Daoy (cell line): ENCODE measurements at places on chromosomes 2 and 18. TPM values are rescaled to one million over a fixed set of nuclear protein-coding genes. Genes with fewer than 3 reads are reported as not detected.

DNA sequence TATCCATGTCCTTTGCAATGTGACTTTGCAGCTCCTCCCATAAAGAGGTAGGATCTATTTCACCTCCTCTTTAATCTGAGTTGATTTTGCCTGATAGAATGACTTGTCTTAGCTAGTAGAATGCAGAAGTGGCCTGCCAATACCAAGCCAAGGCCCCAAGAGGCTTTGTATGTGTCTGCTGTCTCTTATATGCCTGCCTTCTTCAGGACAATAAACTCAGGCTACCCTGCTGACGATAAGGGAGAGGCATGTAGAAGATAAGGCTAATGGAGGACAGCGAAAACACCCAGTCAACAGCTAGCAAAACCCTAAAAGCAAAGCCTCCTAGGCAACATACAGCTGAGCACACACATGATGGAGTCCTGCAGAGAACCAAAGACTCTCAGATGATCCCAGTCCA lies 1.8 kb upstream of the ZC3H8 start:
- no peak for DNase-seq

- DNase-seq, result peak; percentile 94
Observed at GRCh38 chr2:190718652-190719526, 70.0 kb downstream of the NAB1 start.

DNA sequence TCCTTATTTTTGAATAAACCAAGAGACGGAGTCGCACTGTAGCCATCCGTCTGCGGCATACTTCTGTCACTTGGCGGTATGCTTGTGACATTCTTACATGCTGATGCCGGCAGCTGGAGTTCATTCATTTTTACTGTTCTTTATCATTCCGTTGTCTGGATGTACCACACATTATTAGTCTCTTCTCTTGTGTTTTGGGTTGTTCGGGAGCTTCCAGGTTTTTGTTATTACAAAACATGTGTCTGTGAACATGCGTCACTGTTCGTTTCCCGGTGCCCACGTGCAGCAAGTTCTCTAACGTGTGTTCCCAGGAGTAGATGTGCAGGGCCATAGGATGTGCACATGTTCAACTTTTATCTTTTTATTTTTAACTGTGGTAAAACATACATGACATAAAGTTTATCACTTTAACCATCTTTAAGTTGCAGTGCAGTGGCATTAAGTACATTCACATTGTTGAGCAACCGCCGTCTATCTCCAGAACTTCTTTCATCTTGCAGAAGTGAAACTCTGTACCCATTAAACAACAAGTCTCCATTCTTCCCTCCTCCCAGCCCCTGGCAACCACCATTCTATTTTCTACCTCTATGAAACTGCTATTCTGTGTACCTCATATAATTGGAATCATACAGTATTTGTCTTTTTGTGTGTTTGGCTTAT lies 40.1 kb downstream of the MTCL1 start:
- DNase-seq, result no peak

DNA sequence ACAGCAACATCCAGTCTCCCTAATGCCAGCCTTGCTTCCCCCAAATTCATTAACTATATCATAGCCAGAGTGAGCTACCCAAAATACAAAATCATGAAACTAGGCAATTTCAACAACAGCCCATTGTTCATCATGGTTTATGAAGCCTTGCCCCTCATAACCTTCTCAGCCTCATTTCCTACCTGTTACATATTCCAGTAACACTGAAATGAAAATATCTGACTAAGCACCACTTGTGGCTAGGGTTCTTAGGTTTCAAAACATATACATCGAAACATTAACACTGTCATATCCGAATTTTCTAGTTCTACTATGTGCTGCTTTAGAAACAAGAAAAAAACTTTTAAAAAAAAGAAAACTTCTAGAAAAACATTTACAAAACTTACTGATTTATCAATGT lies 59.5 kb downstream of the ATAD2B start:
- no peak for DNase-seq

- peak; percentile 25 for DNase-seq
Observed at GRCh38 chr2:11775384-11775783, 29.0 kb downstream of the LPIN1 start.

DNA sequence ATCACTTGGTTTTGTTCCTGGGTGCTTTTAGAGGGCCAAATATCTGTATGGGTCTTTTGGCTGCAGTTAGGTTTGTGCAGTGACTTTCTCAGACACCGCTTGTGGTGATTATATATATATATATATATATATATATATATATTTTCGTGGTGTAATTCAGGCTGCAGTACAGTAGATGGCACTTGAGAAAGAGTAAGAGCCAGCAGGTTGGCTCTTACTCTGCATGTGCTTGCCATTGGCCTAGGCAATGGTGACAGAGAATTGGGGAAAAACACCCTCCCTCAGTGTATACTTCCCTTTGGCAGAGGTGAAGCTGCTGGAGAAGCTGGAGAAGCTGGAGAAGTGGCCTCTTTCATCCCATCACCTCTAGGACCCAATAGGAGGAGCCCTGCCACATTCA lies 22.2 kb upstream of the MYL1 start:
- DNase-seq, result no peak

GRCh38 chr2:237205043-237205541 lies 119.4 kb downstream of the COPS8 start:
- peak; percentile 24 for DNase-seq

- DNase-seq, result no peak
Observed at GRCh38 chr2:98759827-98760625, 29.1 kb upstream of the MGAT4A start.

GRCh38 chr2:215055891-215056290 lies 82.5 kb downstream of the ABCA12 start:
- DNase-seq, result no peak

GRCh38 chr2:69203166-69203985 lies 183.7 kb downstream of the GFPT1 start:
- no peak for DNase-seq

DNA sequence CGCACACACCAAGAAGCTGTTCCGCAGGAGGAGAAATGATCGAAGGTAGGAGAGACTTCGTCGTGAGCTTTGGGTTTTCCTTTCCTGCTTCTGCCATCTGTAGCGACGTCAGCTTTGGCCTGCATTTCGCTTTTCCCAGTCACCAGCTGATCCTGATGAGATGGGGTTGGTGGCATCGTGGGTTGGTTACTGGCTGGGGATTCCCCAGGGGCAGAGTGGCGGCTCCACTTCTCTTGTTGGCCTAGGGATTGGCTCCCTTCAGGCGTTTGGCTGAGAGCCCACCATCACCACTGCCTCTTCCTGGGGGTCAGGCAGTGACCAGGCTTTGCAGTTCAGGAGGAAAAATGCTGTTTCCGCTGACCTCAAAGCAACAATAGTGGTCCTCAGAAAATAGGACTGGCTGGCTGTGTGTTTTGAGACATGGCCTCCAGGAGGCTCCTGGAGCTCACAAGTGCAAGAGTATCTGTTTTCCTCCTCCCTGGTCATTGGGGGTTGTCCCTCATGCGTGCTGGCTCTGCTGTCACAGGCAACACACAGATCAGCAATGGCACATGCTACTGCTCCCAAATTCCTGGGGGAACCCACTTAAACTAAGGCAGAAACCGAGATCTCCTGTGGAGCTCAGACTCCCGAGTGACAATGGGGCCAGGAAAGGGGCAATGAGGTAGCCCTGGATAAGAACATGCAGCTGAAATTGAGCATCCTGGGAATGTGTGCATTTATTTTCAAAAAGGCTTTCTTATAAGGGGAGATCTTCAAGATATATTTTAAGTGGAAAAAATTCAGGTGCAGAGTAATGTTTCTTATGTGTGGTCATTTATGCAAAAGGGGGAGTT lies 173.0 kb downstream of the CTIF start:
- DNase-seq, result peak; percentile 27

DNA sequence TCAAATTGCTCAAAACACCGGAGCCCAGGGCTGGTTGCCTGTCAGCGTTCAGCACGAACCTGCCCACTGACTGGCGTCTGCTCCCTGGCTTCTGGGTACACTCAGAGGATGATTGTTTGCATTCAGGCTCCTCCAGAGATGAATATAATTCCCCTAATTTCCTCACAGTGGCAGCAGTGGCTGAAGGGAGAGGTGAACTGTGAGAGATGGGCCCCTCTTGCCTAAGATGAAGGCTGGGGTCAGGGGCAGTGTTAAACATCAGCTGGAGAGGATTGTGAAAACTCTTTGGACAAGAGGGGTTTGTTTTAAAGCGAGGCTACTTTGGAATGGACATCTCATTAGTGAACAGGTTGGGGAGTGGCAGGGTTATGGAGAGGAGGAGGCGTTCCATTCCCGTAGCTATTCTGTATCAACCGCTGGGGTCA lies 31.0 kb downstream of the TCF7L1 start:
- peak; percentile 22 for DNase-seq

DNA sequence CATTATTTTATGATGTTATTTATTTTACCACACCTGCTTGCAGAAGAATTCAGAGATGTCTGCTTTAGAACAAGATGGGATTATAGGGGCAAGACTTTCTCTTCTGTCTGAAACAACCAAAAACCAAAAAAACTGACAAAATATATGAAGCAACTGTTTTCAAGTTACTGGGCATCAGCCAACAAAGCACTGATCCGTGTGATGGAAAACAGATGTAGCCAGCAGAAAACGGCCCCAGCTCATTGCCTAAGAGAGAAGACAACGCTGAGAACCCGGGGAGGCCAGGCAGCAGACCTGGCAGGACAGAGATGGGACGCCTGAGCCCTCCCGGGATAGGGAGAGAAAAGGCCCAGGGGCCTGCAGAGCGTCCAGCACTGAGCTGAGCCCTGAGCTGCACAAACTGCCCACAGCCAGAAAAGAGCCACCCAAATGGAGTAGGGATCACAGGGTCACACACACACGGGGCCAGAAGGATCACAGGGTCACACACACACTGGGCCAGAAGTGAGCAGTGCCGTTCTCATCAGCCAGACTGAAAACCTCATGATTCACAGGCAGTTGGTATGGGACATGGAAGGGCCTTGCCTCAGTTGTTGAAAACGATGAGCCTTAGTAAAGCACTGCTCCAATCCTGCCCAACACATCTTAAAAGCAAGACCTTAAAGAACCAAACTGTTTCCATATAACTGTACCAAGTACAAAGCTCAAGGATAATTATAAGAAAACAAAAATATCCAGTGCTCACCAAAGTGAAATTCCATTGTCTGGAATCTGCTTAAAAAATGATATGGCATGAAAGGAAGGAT lies 12.1 kb downstream of the PXDN start:
- DNase-seq, result peak; percentile 85

GRCh38 chr18:13418013-13418710 lies 199.6 kb downstream of the LDLRAD4 start:
- no peak for DNase-seq

- no peak for DNase-seq
Observed at GRCh38 chr2:24045511-24046508, 1.4 kb downstream of the WDCP start.

Gene FAP
- 6.9 and 10.1 TPM in 2 replicates for total RNA-seq

Gene CD302
- 2.3 and 2.8 TPM in 2 replicates for total RNA-seq

Gene PLGLB2
- 0.11 and 0.74 TPM in 2 replicates for total RNA-seq

Gene CKAP2L
- total RNA-seq, result 25.5 and 31.7 TPM in 2 replicates

Gene ESCO1
- 17.3 and 21.0 TPM in 2 replicates for total RNA-seq

Gene NCKAP5
- 8.4 and 8.8 TPM in 2 replicates for total RNA-seq
